ENCODE measurements at places on chromosomes 1 and 21.

DNA sequence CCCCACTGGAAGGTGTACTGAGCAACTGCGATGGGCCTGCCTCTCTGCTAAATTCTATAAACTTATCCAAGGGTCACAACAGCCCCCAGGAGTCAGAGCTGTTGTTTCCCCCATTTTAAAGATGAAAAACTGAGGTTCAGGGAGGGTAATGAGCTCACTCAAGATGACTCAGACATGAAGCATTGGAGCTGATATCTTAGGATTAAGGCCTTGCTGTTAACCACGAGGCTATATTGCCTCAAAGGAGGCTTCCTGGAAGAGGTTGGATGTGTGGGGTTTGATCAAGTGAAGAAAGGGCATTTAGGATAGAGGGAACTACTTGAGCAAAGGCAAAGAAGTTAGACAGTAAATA lies 6.7 kb downstream of the LDLRAP1 start:
- no peak for DNase-seq

DNA sequence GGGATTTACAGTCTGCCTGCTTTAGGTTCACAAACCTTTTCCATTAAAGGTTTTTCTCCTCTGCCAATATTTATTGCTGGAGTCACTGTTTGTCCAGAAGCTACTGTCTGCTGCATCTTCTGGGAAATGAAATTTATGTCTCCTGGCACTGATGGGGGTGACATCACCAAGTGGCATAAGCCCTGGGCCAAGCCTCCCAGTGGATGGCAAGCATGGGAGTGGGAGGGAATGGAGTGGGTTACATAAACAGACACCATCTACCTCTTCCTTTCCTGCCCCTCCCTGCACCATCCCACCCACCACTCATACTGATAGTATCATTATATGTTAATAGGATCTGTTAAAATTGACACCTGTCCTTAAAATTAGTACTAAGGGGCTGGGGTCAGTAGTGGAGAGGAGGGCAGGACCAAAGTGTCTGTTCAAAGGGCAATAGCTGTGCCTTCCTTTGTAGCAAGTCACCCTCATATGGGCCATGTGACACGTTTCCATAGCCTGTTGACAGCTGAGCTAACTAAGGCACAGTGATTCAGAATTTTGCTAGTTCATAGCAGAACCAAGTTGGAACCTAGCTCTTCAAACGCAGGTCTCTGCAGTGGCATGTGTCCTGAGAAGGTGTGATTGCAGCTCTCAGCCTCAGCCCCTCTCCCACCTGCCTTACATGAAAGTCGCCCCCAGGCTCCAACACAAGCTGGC lies 71.0 kb downstream of the MAB21L3 start:
- no peak for DNase-seq

DNA sequence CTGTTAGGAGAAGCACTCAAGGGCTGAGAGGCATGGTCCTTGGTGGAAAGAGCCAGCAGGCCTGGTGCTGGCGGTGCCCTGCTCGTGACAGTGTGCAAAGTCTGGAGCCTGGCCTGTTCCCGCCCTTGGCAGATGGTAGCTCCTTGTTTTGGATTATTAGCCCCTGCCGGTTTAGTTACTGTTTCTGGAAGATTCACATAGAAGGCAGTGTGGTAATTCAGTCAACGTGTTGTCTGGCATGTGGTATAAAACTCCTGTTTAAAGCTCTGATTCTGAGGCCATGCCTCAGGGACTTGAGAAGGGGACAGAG lies 6.8 kb downstream of the PKNOX1 start:
- no peak for DNase-seq

DNA sequence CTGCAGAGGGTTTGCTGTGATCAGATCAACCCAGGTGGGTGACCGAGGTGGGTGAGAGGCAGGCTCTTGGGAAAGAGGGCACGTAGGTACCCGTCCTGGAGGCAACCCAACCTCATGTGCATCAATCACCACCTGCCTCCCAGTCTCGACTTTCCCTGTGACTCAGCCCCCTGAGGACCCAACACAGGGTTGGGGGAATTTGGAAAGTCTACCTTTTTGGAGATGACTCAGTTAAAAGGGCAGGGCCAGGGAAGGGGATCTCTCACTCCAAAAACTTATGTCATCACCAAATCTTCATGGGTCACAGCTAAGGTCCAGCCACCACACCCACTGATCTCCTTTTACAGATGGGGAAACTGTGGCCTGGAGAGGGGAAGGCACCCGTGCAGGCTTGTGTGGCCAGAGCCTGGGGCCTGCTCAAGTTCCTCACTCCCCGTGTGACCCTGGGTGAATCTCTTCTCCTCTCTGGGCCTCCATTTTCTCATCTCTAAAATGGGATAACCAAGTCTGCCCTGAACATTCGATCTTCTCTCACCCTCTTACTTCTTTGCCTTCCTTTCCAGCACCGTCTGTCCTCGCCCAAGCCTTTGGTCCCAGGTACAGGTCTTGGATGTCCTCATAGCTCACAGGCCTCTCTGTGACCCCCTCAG lies 34.6 kb upstream of the WNT4 start:
- DNase-seq, result no peak

DNA sequence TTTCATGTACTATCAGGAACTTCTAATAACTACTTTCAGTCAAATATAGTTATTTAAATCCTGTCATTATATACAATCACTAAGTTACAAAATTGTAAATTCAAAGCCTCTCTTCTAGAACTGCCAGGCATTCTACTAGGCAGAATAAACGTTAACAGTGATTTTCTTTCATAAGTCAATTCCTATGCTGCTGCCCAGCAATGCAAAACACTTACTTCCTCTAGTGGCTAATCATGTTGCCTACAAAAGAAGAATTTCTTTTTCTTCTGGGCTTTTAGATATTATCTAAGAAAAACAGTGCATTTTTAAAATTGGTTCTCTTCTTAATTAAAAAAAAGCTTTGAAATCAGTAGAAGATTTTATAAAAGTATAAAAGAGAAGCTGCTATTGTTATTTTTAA lies 509.8 kb upstream of the ADAMTS5 start:
- no peak for DNase-seq

GRCh38 chr1:234234199-234234598 lies 139.1 kb upstream of the COA6 start:
- no peak for DNase-seq

DNA sequence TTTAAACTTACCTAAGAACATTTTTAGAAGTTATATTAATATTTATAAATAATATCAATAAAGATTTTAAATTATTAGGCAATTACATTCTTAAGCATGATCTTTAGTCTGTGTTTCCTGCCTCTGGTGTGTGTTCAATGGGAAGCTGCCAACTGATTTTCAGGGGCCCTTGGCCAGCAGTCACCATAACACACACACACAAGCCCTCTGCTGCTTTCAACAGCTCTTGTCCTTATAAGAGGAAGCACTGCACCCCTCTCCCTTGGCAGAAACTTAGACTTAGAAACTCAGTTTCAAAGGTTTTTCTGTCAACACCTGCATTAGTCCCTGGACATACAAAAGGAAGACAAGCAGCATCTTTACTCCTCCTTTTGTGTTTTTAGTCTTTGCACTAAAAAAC lies 81.4 kb downstream of the VAV3 start:
- no peak for DNase-seq

DNA sequence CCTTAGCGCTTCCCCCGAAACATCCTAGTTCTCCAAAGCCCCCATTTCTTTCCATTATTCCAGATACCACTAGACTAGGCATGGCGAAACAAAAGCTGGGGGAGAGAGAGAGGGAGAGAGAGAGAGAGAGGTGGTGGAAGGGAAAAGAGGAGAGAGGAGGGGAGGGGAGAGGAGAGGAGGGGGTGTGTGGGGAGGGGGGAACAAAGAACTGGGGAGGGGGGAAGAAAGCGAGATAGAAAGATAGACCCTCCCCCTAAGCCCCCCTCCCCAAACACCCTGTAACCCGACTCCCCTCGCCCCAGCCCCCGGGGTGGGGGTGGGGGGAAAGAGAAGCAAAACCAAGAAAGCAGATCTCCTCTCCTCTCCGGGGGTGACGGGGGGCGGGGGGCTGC lies 352 bp downstream of the MEX3A start:
- DNase-seq, result no peak

- no peak for DNase-seq
Measured at GRCh38 chr1:55118651-55119329, 79.4 kb downstream of the PCSK9 start.

DNA sequence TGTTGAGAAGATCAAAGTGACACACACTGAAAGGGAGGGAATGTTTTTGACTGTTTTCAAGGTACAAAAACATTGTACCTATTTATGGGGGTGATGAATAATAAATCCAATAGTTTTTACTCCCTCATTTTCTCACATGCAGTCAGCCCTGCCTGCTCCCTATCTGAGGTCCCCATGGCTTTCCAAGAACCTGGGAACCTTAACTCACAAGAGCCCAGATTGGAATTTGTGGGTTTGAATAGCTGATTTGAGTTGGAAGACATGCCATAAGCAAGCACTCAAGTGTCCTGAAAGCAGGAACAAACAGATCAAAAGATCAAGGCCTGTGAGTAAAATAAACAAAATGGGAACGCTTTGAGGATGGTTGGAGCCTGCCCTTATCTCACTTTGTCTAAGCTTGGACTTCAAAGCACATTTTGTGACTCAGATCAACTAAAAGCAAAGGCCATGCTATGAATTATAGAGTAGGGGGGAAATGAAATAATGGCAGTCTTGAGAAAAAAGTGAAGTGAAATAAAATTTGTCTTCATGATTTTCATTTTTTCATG lies 136.6 kb downstream of the LYPLAL1 start:
- no peak for DNase-seq

GRCh38 chr1:82646336-82646735 lies 845.6 kb downstream of the ADGRL2 start:
- no peak for DNase-seq

Measured in activated CD8-positive, alpha-beta memory T cell treated with anti-CD3 and anti-CD28 coated beads for 48 hours (primary cell).